T1000 (cell line): ENCODE measurements at places on chromosomes 5 and 9.

DNA sequence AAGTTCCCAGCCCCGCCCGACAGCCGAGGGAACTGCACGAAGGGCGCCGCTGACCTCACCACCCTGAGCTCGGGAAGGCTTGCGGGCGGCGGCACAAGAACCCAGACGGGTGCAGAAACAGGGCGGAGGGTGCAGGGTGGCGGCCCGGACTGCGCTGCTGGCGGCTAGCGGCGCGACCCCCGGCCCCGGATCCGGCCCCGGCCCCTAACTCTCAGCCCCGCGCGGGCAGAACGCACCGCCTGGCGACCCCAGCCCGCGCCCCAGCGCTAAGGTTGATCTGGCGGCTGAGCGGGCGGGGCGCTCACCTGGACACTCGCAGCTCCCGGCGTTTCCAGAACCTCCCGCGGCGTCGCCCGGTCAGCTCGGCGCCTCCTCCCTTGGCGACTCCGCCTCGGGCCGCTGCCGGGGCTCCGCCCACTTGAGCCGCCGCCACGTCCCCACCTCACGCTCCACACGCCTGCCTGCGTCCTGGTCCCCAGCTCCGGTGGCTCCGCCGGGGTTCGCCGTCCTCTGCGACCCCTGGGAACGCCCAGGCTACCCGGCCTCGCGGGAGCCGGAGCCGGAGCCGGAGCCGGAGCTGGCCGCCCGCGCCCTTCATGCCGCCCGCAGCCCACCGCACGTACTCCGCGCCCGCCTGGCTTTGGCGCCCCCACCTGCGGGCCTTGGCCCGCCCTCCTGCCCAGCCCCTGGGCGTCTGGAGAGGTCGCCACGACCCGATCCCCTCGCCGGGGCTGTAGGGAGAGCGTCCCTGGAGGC, at the start of gene P4HA2:
Gene P4HA2, minus strand, starts transcription at position 369 of the 756 bp plus-strand sequence. CDS start 9,227 bp downstream, outside the sequence.
- DNase-seq, result peak; percentile 35

- peak; percentile 55 for DNase-seq
Measured at GRCh38 chr9:71446473-71447411, 321.6 kb downstream of the CEMIP2 start.

- DNase-seq, result no peak
Measured at GRCh38 chr5:35856765-35857351, at the start of gene IL7R. IL7R (plus strand) TSS chr5:35856891; CDS start chr5:35856978, 87 bp downstream.

DNA sequence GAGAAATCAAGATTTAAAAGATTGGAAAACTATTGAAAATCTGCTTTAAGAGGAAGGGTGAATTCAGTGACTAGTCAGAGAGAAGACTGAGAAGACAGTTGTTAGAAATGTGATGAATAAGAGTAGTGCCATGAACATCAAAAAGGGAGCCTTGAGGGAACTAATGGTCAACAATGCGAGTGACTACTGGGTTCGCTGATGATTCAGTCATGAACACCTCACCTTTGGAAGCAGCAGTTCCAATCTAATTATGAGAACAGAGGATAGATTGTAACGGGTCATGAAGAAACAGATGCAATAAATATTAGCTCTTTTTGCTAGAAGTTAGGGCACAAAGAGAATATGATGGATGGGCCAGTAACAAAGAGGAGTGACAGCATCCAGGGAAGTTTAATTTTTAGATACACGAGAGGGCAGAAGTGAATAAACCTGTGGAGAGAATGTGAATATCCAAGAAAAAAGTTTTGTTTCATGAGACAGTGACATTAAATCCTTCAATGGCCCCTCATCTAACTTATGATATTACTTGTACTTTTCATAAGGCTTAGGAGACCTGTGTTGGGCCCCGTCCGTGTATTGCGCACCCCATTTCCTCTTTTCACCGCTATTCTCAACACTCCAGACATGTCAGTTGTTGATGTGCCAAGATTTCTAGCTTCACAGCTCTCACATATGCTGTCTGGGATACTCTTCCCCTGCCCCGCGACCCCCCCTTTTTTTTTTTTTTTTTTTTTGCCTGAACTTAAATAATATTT, 23.5 kb upstream of the IFNE start:
- no peak for DNase-seq

- DNase-seq, result peak; percentile 45
Measured at GRCh38 chr9:74496819-74497747, at the start of gene RORB. RORB (plus strand) TSS chr9:74497335; CDS start chr9:74497977, 642 bp downstream.

DNA sequence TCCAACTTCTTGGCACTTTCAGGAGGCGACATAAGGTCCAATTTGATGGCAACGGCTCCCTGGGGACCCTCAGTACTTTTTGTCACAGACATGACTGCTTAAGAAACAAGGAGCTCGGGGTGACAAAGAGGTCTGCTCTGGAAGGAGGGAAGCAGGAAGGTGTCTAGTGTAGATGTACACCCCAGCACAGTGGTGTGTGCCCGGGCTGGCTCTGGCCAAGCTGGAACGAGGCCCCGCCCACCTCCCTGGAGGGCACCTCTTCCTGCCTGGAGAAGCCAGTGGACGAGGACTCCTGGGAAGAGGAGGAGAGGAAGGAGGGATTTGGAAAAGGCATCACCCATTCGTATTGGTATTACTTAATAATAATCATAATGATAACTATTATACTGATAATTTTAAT, at the start of gene SLC36A2:
Gene SLC36A2, minus strand, starts transcription at position 191 of the 400 bp plus-strand sequence. Its CDS starts 99 bp downstream, at position 92.
- DNase-seq, result no peak

GRCh38 chr9:120438836-120439546, 141.0 kb downstream of the CDK5RAP2 start:
- no peak for DNase-seq

GRCh38 chr5:139634028-139634325, 14.2 kb upstream of the CXXC5 start:
- no peak for DNase-seq

GRCh38 chr5:110517396-110517795, 209.1 kb downstream of the TMEM232 start:
- no peak for DNase-seq

DNA sequence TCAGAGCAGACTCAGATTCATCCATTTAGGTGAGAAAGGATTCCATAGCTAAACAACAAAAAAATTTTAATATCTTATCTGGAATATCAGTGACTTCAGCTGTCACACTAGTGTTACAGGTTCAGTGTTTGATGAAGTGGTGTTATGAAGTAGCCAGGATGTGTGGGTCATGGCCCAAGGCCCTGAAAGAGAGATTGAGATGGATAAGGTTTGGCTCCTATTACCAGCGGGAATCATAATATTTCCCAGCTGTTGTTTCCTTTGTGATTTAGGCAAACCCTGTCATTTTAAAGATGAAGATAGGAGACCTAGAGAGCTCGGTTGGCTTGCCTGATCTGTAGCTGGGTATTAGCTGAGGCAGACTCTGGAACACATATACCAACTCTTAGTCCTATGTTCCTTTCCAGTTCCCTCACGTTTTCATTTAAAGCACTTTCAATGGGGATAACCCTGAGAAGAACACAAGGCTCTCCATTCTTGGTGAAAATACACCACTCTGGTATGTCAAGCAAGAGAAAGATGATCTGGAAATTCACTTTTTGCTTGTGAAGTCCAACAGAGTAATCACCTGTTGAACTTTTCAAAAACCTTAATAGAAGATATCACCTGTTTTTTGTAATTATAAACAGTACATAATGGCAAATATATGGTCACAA, 54.8 kb downstream of the SV2C start:
- DNase-seq, result no peak

DNA sequence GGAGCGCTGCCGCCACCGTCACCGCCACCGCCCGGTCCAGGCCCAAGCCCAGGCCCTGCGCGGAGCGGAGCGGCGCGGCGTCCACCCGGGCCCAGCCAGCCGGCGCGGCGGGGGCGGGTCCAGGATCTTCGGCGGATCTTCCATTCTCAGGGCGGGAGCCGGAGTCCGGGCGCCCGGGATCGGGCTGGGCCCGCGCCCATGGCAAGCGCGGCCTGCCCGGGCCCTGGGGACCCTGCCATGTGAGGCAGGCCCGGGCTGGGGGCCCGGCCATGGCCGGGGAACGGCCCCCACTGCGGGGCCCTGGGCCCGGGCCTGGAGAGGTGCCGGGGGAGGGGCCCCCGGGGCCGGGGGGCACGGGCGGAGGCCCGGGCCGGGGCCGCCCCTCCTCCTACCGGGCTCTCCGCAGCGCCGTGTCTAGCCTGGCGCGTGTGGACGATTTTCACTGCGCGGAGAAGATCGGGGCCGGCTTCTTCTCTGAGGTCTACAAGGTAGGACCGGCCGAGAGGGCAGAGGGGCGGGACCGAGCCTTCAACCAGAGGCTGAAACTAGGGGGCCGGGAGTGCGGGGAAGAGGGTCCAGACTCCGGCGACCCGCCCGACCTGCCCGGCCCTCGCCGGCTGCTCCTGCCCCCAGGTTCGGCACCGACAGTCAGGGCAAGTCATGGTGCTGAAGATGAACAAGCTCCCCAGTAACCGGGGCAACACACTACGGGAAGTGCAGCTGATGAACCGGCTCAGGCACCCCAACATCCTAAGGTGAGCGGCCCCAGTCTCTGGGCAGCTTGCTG, 482 bp downstream of the TESK1 start:
- DNase-seq, result no peak

DNA sequence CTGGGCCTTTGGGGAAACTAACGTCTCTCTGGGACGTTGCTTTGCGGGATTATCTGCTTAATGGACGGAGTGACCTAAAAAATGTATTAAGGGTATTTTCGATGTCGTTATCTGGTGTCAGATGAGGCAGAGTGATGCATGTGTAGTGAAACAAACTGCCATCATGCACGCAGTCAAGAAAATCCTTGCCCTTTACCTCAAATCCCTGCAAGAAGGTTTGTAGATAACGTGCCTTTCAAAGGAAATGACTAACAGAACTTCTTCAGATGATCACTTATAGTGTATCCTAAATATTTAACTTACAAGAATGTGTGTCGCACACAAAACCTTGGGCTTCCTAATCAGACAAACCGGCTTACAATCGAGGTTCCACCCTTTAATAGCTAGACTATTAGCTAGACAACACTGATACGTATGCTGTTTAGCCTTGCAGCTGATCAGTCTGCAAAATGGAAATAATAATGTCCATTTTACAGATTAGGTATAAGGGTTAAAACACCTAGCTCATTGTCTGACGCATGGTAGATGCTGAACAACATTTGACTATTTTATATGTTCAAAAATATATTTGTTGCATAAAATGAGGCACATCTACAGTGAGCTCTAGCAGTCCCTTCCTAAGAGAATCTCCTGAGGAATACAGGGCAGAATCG, 541 bp upstream of the TBCA start:
- no peak for DNase-seq
